ENCODE measurements at places on chromosomes 16 and 17.

GRCh38 chr17:47176389-47176826 is 12.7 kb downstream of the CDC27 start:
- no peak for DNase-seq

- no peak for DNase-seq
Measured at GRCh38 chr16:11194913-11195312, 61.1 kb downstream of the SOCS1 start.

DNA sequence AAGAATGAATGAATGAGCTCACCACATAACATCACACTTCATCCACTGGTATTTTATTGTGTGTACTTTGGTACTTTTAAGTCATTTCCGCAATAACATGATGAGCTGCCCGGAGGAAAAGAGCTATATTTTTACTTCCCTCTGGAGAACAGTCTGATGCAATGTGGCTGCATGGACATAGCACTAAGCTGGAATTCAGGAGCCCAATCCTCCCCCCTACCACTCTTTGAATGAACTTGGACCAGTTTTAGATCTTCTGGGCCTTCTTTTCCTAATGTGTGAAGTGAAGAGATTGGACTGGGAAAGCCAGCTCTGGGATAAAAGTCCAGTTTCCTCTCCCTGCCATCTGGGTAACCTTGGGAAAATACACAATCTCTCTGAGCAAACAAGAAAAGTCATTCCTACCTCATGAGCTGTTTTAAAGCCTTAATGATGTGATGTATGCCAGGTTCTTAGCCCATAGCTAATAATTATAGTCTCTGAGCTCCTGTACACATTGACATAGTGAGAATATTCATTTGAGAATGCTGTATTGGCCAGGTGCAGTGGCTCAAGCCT is 79.3 kb downstream of the ABCC12 start:
- peak; percentile 76 for DNase-seq

- DNase-seq, result no peak
Measured at GRCh38 chr17:31789707-31790505, 69.1 kb downstream of the COPRS start.

DNA sequence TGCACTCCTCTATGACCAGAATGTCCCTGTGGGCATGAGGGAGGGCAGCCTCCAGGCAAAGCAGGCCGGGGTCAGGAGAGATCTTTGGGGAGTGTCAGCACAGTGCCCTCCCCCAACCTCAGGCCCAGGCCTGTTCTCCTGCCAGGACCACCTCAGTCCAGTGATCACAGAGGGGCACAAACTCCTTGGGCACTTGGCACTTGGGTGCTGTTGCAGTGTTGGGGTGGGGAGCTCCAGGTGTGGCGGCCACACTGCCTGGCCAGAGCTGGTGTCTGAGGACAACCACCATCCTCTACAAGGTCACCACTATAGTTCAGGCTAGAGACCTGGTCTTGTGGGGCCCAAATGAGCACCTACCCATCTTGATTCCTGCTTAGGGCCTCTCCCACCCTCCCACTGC is 37.2 kb downstream of the SMPD3 start:
- DNase-seq, result no peak

DNA sequence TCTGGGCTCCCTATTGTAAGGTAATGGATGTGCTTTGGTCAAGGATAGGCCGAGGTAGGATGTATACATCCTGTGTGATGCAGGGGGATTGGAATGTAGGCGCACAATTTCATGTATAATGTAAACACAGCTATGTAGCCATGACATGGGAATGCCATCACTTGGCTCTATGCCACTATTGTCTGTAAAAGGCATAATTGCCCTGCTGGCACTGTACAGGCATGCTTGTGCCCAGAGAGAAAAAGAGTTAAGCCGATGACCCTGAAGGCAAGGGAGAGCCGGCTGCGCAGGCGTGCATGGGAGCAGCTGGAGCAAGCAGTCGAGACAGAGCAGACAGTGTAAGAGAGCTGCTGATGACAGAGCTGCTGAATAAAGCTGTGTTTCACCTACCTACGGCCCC is 212.5 kb upstream of the CPHXL start:
- no peak for DNase-seq

DNA sequence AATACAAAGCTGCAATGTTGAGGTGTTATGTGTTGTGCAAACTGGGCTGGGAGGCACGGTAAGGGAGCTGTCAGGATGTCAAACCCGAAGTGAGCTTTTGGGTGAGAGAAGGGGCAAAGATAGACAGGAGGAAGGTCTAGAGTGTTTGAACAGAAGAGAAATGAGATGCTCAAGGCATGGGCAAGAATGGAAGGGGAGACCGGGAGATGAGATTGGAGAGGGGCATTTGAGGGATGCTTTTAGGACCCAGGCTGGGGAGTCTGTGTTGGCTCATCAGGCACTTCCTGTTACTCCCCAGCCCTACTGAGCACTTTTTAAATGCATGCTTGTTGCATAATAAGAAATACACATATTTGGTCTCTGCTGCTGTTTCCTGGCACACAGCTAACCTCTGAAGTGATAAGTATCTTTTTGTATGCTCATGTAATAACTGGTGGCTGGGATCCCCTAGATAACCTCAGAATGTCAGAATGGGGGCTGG is 13.7 kb downstream of the UNC45B start:
- DNase-seq, result no peak

DNA sequence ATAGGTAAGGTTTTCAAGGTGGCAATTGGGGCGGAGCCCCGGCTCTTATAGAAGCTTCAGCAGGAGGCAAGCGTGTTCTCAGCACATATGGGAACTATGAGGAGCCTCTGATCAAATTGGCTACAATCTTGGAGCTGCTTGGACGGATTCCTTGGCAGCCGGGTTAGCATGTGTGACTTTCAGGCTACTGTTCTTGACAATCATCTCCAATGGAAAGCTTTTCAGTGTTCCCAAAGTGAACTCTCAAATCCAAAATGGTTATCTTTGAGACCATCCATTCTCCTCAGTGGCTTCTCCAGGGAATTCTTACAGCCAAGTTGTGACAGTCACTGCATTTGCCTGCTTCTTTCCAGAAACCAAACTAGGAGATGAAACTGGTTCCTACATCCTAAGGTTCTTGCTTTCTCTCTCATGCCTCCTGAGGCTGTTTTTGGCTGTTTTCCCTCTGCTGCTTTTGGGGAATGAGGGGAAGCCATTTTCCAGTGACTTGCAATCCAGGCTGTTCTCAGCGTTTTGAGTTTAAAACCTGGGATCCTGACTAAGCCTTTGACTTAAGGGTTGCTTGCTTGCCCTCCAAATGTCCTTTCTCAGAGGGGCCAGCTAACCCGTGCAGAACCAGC is 10.9 kb downstream of the HAS3 start:
- no peak for DNase-seq

DNA sequence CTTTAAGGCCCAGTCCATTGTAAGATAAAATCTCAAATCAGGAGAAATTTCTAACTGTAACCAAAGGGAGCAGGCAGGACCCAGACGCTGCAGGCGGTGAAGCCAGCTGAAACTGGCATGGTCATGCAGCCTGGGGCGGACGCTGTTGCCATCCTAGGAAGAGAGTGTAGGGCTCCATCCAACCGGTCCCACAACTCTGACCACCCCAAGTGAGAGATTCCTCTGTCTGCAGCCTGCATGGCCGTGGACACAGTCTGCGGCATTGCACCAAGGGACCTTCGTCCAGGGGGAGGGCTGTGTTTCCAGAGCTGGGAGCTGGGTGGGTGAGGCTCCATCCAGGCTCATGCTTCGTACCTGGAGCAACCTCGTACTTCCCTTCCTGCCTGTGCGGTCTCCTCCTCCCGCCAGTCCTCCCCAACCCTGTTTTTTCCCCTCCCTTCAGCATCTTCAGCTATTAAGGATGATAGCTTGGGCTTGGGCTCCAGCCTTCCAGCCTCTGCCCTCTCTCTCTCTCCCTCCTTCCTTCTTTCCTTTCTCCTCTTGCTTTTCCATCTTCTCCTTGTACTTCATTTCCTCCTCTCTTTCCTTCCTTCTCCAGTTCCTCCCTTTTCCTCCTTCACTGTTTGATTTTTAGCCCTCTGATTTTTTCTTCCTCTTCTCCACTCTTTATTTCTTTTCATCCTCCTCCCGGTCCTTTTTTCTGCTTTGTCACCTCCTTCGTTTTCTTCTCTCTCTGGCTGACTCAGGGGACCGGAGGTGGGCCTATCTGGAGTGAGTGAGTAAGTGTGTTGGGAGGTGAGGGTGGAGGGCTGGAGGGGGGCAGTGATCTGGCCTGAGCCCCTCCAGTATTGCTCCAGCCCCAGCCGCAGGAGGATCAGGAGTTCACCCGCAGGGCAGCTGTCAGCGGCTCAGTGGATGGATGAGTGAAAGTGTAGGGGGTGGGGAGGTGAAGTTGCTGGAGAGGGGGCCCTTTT is 17.0 kb upstream of the LHX1 start:
- DNase-seq, result peak; percentile 39

DNA sequence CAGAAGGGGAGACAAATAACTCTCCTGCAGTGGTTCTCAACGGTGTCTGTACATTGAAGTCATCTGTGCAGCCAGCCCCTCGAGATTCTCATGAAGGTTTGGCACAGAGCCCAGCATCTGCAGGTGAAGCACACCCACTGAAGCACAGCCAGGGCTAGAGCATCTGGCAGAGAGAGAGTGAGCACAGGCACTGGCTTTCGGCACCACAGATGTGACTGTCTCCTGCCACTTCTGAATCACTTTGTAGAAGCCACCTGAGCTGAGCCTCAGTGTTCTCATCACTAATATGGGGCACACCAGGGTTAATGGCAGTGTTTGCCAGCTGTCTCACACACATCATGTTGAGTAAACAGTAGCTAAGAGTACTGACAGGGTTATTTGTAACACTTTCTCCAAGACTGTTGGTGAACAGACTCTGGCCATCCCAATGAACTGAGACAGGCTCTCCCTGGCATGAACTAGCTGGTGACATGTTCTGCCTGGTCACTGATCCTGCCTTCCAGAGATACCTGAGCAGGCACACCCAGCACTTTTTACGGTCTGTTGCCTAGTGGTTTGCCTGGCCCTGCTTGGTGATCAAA is 10.9 kb downstream of the HSPB9 start:
- no peak for DNase-seq

DNA sequence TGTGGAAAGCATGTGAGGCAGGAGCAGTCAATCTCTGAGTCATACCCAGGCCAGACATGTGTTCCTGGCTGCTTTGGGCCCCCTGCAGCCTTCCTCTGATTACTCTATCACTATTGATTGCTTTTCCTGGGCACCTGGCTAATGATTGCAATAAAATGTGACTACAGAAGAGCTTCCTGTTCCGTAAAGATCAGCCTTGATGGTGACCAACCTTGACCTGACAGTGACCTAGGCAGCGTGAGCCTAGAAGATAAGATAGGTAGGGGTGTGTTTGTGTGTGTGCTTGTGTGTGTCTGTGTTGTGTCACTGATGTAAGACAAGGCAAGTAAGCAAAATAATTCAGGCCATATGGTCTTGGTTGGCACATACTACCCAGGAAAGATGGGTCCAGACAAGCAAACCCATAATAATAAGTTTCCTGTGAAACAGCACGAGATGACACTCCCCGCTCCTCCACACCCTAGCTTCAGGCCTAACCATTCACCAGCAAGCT is 367.7 kb upstream of the CDH11 start:
- DNase-seq, result peak; percentile 5

DNA sequence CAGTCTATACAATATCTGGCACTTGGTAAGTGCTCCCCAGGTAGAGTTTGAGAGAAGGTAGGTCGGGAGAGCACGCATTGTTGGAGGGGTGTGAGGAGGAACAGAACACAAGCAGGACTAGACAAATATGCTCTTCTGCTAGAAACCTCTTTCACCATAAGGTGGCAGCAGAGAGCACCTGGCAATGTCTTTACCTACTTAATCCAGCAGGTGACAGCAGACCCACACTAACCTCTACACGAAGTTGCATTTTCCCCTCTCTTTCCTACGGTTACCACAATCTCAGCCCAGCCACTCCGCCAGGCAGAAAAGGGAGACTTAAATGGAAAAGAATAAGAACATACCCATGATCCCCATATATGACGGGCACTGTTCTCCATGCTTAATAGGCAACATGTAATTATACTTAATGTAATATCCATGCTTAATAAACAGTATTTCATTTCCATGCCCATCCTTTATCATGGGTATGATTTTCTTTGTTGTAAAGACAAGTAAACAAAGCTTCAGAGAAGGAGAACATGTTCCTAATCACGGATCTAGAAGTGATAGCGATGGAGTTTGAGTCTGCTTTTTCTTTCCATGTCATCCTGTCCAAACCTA is 55.1 kb upstream of the CCL2 start:
- peak; percentile 80 for DNase-seq

- no peak for DNase-seq
Measured at GRCh38 chr17:50916026-50916707, 50.0 kb upstream of the TOB1 start.

GRCh38 chr16:353404-354290 is 1.1 kb upstream of the AXIN1 start:
- DNase-seq, result no peak

GRCh38 chr16:3465911-3466584 is 22.6 kb downstream of the NAA60 start:
- DNase-seq, result no peak

GRCh38 chr16:74627506-74628220 is 20.7 kb upstream of the GLG1 start:
- peak; percentile 37 for DNase-seq

DNA sequence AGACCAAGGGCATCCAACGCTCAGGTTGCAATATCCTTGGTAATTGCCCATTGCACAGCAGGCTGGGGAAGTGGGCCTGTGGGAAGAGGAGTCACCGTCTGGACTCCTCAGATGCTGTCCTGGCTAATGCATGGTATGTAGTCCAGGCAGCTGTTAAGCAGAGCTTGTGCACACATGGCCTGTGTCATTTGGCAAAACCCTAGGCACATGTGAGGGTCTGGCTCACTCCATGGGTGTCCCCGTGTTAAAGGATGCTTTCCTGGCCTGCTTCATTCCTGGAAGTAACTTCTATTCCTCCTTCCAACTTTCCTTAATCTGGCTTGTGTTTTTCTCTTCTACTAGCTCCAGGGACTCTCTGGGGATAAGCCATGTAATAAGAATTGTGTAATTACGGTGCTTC is 378.0 kb upstream of the CA10 start:
- DNase-seq, result no peak

- DNase-seq, result no peak
Measured at GRCh38 chr16:85736921-85737320, 14.0 kb downstream of the C16orf74 start.

Measured in astrocyte of the spinal cord (primary cell).